Astrocyte (in vitro differentiated cells and primary cell): ENCODE measurements at places on chromosomes 6 and 20.

DNA sequence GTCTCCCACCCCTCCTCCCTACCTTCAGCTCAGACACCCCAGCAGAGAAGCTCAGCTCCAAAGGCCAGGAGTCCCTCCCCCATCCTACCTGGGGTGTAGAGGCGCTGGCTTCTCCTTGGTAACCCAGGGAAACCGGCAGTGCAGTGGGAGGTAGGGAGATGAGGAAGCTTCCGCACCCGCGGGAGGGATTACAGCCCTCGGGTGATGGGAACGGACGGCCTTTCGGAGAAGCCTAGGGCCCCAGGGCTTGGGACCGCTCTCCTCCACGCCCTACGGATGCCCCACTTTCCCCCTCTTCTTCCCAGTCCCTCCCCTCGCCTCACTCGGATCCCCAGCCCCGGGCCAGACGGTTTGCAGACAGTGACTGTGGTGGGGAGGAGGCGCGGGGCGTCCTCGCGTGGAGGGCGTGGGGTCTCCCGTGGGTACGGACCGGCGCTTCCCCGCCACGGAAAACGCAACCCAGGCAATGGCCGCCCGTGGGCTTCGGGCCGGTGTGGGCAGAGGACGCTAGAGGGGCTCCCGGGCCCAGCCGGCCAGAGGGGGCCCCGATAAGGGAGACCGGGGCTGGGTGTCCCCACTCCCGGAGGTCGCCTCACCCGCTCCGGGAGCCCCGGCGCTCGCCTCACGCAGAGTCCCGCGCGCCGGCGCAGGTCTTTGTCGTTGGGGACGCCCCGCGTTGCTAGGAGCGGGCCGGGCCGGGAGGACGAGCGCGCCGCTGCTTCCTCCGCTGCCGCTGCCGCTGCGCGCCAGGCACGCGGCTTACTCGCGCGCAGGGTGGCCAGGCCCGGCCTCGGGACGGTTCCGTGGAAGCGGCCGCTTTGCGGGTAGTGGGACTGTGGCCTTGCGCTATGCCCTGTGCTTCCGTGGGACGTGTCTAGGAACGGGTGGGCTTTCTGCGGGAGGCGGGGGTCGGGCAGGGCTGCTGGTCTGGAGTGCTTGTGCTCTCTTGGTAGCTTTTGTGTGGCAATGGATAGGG is 15.8 kb downstream of the AARS2 start:
- DNase-seq: no peak

DNA sequence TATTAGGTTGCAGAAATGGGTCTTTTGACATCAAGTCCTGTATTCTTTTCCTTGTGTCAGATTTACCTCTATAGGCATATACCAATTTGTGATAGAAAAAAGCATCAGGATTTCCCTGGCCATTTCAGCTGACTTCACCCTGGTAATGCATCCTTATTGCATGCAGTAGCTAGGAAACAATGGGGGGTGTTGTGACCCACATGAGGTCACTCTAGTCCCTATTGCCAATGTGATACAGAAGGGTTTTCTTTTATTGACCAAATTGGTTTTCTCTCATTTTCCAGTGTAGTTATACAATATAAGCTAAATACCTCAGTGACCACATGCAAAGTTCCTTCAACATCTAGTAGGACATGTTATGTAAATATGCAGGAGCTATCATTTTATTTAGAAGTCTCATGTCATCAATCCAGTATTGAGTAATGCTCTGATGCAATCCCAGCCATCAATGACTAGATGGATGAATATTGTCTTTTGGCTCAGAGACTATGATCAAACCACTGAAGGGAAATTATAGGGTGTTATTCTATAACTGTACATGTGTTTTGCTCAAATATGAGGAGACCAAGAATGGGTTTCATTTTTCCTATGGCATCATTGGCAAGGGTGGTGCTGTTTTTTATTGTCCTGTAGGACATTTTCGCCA is 177.7 kb downstream of the KLHL32 start:
- no peak for DNase-seq

- no peak for DNase-seq
These were observed 30.0 kb upstream of the CHMP4B start for GRCh38 chr20:33781133-33781532.

GRCh38 chr6:81802356-81802755 is 49.9 kb upstream of the TENT5A start:
- DNase-seq: no peak

DNA sequence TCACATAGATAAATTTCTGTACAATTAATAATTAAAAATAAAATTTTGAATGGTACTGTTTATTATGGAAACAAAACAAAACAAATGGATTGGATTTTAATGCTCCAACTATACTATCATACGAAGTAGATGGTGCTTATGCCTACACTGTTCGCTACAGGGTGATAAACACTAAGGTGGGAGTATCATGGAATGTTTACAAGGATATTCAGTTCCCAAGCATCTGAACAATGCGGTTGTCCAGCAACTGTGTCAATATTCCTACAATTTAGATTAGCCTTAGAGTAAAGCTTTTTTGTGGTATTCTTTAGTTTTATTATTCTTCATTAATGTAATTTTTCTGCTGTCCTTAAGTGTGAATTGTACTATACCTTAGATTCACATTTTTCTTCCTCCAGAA is 105.1 kb downstream of the MMS22L start:
- peak; percentile 76 for DNase-seq

DNA sequence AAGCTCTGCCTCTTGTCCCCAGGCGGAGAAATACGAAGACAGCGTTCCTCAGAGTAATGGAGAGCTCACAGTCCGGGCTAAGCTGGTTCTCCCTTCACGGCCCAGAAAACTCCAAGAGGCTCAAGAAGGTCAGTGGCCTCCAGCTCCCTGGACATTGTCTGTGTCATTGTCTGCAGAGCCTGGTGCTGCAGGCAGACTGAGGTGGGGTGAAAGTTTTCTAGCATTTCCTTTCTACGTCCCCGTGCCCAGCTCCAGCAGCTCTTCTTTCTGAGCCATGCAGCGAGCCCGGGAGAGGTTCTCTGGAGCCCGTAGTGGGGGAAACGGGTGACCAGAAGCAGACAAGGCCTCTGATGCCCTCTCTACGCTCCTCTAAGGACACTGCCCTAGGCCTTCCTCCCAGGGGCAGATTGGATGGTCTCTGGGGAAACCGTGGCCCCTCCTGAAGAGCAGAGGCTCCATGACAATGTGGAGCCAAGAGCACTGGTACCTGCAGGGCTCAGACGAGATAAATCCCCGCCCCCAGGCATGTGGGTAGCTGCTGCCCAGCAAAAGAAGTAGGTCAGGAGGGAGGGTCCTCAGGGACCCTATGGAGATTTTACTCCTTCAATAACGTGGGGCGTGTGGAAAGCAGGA is 58.4 kb downstream of the EZR start:
- no peak for DNase-seq

DNA sequence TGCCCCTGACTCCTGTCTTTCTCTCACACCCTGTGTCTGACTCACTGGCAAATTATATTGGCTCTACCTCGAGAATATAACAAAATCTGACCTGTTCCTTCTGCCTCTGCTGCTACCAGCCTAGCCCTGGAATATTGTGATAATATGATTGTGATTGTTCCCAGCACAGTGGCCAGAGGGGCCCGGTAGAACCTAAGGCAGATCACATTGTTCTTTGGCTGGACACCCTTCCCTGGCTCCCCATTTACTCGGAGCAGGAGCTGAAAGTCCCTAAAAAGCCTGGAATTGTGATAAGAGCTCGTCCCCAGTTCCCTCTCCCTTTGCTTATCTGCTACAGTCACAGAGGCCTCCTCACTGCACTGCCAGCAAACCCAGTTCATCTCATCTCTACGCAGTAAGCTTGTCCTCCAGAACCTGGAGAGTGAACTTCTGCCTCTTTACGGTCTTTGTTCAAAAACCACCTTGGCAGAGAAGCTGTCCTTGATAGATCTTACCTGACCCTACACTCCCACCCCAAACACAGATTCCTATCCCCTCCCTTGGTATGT is 21.8 kb downstream of the SERPINB6 start:
- no peak for DNase-seq

DNA sequence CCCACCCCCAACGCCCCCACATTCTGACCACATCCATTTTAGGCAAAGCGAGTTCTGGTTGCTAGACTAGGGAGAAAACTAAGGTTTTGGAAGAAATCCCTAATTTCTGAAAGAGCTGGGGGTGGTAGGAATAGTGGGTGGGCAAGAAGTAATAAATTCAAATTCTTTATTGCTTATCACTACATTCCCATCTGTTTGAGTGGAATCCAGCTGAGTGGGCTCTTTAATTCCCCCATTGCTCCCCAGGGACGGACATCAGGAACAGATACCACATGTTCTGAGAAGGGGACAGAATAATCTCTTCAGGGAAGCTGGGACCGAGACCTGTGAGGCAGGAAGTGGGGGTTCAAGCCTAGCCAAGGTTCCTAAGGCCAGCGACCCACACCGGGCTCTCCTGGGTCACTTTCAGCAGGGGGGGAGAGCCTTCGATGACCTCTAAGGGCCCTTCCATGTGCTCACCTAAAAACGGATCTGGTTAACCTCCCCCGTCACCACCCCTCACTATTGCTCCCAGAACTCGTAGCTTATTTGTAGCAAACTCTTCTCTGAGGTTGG is 42.3 kb upstream of the MRPS10 start:
- no peak for DNase-seq

DNA sequence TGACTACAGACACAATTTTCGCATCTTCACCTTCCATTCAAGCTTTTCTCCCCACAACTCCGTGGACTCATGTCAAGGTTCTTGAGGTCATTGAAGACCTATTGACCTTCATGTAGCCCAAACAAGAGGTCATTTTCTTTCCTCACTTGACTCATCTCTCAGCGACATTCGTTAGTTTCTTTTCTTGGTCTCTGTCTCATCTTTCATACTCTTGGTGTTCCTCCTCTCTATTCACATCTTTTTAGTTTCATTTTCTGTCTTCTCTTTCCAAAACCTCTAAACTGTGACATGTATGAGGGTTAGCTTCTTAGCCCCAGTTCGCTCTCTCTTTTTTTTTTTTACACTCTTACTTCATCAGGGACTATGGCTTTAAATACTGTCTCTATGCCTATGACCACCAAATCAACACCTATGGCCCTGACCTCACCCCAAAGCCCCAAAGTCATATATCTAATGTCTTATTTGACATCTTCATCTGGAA is 128.6 kb upstream of the BACH2 start:
- DNase-seq: no peak
